ENCODE measurements at places on chromosomes 7 and 10.

DNA sequence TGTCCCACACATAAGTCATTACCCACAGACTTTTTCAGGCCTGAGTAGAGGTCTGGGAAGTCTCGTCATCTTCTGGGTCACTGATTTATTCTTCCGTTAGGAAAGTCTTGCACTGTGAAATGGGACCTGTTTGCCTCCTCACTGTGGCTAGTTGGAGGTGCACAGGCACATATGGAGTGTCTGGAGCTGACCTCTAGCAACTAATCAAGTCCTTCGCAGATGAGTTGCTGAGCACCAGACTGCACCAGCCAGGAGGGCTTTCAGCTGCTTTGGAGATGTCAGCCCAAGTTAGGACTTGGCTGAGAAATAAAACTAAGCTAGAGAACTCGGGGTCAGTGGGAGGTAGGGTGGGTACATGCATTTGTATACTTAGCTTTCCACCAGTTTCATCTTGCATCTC lies 578.0 kb downstream of the GRID1 start:
- DNase-seq, result no peak

GRCh38 chr10:97685395-97685958 lies 1.6 kb downstream of the AVPI1 start:
- DNase-seq, result no peak

GRCh38 chr10:11266426-11266825 lies 248.8 kb downstream of the CELF2 start:
- no peak for DNase-seq

- DNase-seq, result no peak
These were observed 292.0 kb downstream of the WDR37 start for GRCh38 chr10:1347962-1348772.

DNA sequence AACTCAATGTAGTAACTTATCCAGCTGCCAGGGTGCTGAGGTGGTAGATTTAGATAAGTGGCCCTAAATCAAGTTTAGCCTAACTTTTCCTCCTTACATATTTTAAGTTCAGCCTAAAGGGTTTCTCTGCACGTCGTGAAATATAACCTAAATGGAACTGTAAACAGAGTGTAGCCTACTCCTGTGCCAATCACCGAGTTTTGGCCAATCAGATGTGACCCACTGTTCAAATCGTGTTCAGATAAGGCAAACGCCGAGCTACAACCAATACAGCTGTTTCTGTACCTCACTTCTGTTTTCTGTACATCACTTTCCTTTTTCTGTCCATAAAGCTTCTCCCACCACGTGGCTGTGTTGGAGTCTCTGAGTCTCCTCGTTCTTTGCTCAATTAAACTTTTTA lies 904.2 kb upstream of the POT1 start:
- DNase-seq, result no peak

- DNase-seq, result no peak
These were observed 204.7 kb downstream of the ADRA2A start for GRCh38 chr10:111281516-111281915.

DNA sequence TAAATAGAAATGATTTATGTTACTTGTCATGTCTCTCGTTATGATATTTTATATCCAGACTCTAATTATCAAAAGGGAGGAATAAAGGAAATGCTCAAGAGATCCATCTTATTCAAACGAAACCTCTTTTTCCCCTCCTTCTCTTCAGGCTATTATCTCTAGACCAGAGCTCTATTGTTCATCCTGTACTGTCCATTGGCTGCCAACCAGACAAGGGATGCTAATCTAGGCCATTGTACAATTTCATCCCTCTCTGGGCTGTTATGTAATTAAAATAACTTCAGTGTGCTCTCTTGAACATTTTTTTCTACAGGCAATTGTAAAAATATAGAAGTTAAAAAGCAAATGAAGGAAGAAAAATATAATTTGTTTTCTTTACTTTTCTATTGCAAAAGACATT lies 220.4 kb downstream of the HDAC9 start:
- DNase-seq, result no peak

GRCh38 chr10:90461437-90462155 lies 396.2 kb downstream of the HTR7 start:
- no peak for DNase-seq

DNA sequence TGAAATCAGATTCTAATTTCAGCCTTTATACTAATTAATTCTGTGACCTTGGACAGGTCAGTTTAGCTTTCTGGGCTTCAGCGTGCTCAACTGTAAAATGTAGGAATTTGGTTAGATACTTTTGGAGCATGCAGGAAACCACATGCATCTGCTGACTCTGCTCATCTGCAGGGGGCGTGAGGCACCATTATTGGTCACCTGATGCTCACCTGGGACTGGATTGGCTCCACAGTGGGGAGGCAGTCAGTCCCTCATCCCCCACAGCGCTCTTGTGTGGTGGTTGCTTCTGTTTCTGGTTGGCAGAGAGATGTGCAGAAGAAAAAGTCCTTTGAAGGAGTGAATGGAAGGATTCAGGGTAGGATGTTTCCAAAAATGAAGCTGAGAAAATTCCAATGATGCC lies 150.9 kb upstream of the MTPN start:
- no peak for DNase-seq

DNA sequence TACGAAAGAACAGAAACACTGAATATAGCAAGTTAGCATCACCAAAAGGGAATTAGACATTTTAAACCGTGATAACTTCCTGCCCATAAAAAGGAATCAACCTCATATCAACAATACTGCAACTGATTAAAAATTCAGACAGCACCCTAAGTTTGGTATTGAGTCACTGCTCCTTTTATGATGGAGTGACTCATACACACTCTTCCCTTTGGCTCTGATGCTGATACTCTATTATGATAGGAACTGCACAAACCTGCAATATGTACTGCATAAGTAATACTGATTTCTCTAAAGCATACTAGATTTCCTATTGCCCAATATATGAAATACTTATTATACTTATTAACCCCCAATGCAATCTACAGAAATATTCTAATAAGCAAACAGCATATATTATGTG lies 118.7 kb downstream of the PARD3 start:
- DNase-seq, result peak; percentile 64

GRCh38 chr7:657565-658119 lies 68.9 kb upstream of the DNAAF5 start:
- no peak for DNase-seq

GRCh38 chr7:77661816-77662215 lies 34.4 kb upstream of the RSBN1L start:
- DNase-seq, result no peak

GRCh38 chr7:101927802-101928201 lies 110.4 kb downstream of the CUX1 start:
- DNase-seq, result no peak

DNA sequence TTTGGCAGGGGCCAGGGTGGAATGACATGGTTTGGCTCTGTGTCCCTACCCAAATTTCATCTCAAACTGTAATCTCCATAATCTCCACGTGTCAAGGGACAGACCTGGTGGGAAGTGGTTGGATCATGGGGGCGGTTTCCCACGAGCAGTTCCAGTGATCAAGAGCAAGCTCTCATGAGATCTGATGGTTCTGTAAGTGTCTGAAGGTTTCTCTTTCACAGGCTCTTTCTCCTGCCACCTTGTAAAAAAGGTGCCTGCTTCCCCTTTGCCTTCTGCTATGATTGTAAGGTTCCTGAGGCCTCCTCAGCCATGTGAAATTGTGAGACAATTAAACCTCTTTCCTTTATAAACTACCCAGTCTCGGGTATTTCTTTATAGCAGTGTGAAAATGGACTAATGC lies 188.3 kb downstream of the CHCHD3 start:
- no peak for DNase-seq

GRCh38 chr7:80705130-80705781 lies 66.8 kb downstream of the CD36 start:
- DNase-seq, result no peak

DNA sequence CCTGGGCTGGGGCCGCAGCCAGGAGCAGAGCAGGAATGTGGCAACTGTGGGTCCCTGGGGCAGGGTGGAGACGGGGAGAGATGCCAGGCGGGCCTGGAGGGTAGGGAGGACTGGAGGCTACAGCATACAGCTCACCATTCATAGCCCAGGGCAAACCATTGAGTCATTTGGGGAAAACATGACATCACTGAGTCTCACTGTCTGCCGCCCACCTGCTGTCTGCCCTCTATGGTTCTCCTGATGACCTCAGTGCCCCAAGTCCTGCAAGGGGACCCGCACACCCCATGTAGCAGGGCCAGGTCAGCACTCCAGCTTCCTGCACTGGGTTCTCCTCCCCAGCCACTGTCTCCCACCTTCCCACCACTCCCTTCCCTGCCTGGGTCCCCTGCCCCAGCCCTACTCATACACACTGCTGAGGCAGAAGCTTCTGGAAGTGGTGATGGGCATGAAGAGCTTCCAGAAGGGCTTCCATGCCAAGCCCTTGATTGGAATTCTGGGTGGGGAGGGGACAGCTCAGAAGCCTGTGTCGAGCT lies 10.4 kb downstream of the CHST3 start:
- peak; percentile 88 for DNase-seq

DNA sequence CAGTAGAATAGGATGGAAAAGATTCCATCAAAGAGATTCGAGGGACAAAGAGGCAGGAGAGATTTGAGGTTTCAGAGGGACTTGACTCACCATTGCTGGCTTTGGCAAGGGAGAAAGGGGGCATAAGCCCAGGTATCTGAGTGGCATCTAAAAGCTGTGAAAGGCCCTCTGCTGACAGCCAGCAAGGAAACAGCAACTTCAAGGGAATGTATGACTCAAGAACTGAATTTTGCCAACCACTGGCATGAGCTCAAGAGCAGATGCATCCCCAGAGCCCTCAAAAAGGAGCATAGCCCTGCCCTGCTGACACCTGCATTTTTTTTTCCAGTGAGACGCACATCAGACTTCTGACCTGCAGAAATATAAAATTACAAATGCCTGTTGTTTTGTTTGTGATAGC lies 19.6 kb upstream of the ADAM12 start:
- peak; percentile 19 for DNase-seq

DNA sequence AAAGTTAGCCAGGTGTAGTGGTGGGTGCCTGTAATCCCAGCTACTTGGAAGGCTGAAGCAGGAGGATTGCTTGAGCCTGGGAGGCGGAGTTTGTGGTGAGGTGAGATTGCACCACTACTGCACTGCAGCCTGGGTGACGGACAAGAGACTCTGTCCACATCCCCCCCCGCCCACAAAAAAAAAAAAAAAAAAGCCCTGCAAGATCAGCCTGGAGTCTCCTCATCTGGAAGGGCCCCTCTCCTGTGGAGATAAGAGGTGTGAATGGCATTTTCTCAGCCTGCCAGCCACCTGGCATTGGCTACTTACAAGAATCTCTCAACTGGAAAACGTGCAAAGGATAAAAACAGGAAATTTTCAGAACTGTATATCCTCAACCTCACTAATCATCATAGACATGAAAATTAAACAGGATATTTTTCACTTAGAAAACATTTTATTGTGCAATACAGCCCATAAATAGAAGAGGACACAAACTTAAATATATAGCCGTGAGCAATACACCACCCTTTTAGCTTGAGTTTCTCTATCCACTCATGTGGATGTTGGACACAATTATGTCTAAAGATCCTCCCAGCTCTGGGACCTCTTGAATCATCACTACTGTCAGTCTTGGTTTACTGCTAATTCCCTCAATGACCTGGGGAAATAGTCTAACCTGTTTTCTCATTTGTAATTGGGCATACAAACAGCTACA lies 11.3 kb upstream of the TSPAN15 start:
- DNase-seq, result peak; percentile 28

DNA sequence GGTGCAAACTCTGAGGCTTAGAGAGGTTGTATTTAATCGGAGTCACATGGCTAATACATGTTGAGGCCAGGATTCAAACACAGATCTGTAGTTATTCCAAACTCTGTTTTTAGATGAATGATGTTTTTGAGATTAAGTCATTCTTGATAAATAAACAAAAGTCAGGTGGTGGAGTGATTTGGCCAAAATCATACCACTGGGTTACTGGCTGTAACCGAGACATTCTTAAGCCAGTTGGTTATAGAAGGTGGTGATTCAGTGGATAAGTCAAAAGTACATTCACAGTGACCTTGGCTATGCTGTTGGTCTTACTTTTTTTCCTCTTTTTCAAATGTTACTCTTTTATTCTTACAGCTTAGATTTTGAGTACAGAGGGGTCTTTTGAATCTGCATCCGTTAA lies 361.4 kb downstream of the KIF20B start:
- no peak for DNase-seq

- DNase-seq, result no peak
These were observed 1.2 kb downstream of the MNX1 start for GRCh38 chr7:157009170-157009777.

DNA sequence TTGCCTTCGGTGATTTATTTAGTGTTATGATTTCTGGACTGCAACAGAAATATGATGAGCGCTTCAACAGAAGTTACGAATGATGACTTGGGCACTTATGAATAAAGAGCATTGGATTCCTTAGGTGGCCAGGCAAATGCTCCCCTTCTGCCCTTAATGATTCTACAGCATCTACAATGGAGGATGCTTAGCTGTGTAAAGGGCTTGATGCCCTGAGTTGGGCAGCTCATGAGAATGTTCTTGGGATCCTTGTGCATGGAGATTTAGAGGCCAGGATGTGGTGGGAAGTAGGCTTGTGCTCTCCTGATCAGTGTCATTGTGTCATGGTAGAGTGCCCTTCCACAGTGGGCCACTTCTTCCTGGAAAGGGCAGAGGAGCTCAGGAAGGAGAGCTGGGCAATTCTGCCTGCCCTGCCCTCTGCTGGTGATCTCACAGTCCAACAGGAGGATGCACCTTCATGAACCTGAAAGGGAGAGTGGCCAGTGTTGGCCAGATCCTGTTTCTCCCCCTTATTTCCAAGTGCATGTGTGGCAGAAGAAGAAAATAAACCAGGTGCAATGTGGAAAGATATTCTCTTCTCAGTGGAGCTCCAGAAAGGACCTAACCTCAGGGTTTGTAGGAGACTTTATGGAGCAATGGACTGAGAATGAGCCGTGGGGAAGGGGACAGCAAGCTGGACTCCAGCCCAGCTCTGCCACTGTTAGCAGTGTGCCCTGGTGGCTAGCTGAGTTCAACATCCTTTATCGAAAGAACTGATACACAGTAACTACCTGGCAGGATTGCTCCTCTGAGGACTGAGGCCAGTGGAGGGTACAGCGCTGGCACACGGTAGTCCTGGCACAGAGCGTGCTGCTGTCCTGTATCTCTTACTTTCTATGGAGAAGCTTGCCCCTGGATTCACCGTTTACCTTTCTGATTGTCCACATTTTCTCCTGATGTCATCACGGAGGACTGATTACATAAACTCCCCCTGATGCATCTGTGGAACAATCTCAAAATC lies 182.9 kb downstream of the BMPER start:
- DNase-seq, result peak; percentile 73

- DNase-seq, result no peak
These were observed 106.4 kb downstream of the CAMK1D start for GRCh38 chr10:12455766-12456165.

DNA sequence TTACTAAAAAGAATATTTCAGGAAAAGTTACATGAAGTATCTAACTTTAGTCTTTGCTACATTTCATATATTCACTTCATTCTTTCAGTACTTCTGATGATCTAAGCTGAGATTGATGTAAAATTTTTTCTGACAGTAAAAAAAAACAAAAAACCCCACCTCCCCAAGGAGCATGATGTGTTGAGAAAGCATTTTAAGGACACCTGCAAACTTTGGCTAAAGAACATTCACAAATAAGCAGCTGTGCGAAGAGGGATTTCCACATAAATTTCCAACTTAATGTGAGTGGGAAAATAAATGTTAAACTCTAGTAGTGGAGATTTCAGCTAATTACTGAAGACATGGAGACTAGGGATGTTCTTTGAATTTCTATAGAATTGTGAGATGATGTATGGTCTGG lies 35.5 kb downstream of the DLD start:
- DNase-seq, result no peak

- DNase-seq, result no peak
These were observed 24.1 kb downstream of the TAX1BP1 start for GRCh38 chr7:27763983-27764508.

Data from RCC 7860 (cell line).